PC-9 (cell line): ENCODE measurements at places on chromosomes 4 and X.

- DNase-seq = no peak
Observed at GRCh38 chr4:163201358-163201757, 34.7 kb upstream of the NAF1 start.

DNA sequence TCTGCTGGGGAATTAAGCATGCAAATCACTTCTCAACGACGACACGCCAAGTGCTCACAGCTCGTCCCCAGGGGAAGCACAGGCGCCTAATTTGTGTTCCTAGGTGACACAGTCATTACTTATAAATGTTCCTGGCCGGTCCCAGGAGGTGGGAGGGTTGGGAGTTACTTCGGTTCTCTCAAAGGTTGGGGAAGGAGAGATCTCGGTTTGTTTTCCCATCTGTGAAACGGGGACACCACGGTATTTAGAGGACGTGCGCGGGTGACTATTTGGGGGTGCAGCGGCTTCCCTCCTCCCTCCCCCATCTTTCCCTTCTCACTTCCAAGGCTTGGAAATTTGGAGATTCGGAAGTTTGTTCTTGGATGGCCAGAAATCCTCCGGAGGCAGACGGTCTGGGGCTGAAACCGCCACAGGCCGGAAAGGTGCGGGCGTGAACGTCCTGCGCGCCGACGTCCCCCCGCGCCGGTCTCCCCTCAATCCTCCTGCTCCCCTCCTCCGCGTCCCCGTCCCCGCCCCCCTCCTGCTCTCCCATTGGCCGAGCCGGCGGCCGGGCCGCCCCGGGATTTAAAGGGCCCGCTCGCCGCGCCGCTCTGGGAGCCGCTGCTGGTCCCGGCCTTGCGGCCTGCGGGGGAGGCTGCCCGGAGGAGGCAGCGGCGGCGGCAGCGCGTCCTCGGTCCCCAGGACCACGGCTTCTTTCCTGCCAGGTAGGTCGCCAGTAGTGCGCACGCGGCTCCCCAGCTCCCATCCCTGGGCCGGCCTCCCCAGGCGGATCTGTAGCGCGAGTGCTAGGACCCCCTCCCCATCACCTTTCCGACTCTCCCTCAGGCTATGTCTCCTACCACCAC is at the start of gene PORCN:
TSS of gene PORCN (plus strand) at position 593 of the 845 bp plus-strand sequence. CDS start 829 bp downstream, outside the sequence.
- DNase-seq = peak; percentile 63

- no peak for DNase-seq
Observed at GRCh38 chr4:168360271-168360670, 41.7 kb upstream of the DDX60 start.

GRCh38 chr4:98352396-98352795 is 91.2 kb downstream of the RAP1GDS1 start:
- no peak for DNase-seq

- DNase-seq = no peak
Observed at GRCh38 chrX:77434962-77435361, 12.2 kb upstream of the FGF16 start.

DNA sequence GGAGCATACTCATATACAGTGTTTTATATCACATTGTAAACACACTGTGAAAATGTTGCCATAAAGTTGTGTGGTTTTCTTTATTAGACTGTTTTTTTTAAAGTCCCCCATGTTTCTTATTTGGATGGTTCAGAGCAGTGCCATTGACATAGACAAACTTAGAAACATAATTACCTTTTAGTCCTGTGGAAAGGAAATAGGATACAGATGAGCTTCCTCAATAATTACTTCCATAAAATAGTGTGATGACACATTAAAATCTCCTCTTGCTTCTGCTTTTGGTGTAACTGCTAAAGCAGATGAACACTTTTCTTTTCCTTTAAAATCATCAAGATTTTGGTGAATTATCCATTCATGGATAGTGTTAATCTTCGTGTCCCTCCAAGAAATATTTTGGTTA is 52.9 kb upstream of the LIMCH1 start:
- no peak for DNase-seq

DNA sequence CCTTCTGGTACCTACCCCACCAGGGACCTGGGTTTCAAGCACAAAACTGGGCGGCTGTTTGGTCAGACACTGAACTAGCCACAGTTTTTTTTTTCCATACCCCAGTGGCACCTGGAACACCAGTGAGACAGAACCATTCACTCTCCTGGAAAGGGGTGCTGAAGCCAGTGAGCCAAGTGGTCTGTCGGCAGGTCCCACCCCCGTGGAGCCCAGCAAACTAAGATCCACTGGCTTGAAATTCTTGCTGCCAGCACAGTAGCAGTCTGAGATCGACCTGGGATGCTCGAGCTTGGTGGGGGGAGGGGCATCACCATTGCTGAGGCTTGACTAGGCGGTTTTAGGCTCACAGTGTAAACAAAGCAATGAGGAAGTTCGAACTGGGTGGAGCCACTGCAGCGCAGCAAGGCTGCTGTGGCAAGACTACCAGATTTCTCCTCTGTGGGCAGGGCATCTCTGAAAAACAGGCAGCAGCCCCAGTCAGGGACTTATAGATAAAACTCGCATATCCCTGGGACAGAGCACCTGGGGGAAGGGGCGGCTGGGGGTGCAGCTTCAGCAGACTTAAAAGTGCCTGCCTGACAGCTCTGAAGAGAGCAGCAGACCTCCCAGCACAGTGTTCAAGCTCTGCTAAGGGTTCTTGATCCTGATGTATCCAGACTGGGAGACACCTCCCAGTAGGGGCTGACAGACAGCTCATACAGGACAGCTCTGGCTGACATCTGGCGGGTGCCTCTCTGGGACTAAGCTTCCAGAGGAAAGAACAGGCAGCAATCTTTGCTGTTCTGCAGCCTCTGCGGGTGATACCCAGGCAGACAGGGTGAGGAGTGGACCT is 223.0 kb downstream of the COX18 start:
- peak; percentile 50 for DNase-seq

DNA sequence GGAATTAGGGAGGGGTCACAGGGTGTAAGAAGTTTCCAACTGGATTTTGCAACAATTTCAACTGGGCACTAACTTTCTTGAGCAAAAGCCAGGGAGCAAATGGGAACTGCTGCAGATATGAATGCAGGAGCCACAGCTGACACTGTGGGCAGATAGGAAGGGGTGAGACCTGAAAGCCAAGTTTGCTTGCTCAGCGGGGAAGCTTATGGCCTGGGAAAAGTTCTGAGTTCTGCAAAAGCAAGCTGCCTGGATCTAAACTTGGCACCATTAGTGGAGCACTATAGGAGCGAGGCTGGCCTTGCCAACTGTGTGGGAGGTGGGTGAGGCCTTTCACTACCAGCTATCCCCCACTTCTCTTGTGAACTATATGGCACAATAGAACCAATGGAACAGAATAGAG is 11.1 kb downstream of the CYSLTR1 start:
- no peak for DNase-seq

GRCh38 chrX:154409222-154409871 is at the start of gene DNASE1L1:
DNASE1L1 (minus strand) TSS chrX:154409254; CDS start chrX:154405568, 3,686 bp downstream.
- DNase-seq = peak; percentile 84

DNA sequence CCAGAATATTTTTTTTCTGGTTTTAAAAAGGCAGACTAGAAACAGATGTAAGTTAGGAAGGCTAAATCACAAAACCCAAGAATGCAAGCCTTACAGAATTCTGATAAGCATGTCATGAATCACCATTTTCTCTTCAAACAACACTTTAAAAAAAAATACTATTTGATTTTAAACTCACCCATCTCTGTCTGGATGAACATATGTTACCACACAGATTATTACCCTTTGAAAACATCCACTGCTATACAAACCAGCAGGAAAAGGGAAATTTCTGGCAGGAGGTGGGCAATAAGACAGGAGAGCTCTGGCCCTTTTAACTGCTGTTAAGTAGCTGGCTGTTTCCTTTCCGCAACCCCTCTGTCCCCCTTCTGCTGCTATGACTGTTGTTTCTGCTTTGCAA is 317.7 kb upstream of the NOCT start:
- DNase-seq = no peak

GRCh38 chrX:32514986-32515385 is 696.4 kb downstream of the DMD start:
- no peak for DNase-seq

DNA sequence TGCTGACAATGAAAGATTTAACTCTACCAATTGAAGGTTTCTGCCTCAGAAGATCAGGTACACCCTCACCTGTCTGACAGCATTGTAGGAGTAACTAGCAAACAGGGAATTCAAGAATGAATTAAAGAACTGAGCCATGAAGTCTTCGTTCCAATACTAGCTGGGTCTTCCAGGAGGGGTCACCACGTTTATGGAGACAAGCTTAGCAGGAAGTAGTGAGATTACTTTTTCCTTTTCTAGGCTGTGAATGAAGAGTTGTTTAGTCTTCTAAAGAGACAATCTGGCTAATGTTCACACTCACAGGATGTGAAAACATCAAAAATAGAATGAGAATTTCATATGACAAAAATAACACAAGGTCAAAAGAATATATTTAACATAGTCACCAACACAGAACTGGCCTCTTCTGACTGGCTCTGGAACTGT is 54.9 kb downstream of the REELD1 start:
- no peak for DNase-seq

DNA sequence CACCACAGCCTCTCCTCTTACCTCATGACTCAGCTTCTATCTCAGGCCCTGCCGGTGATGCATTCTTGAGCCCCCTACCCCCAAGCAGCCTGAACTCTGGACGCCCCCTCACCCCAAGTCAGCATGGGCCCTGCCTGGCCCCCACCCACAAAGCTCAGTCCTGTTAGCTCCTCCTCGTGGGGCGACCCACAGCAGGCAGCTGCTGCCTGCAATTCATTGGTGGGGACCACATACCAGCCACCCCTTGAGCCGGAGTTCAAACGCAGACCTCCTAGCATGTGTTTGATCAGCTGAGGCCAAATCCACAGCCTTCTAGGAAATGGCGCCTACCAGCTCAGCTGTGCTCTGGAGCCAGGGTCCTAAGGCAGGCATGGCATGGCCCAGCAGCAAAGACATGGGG is 111.8 kb downstream of the EFNB1 start:
- DNase-seq = no peak

DNA sequence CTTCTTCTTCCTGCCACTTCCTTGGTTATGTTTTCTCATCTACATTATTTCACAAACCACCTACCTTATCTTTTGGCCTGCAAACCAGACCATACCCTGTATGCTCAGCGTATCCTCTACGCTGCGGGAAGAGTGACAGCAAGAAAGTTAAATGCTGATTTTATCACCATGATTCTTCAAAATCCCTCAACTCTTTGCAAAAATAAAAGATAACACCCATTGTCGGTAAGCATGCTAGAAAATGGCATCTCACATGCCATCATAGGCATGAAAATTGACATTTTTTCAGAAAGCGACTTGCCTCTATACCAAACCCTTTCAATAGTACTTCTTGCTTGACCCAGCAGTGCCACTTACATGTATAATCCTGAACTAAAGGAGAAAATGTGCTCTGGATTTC is 102.0 kb downstream of the HPGD start:
- DNase-seq = no peak

DNA sequence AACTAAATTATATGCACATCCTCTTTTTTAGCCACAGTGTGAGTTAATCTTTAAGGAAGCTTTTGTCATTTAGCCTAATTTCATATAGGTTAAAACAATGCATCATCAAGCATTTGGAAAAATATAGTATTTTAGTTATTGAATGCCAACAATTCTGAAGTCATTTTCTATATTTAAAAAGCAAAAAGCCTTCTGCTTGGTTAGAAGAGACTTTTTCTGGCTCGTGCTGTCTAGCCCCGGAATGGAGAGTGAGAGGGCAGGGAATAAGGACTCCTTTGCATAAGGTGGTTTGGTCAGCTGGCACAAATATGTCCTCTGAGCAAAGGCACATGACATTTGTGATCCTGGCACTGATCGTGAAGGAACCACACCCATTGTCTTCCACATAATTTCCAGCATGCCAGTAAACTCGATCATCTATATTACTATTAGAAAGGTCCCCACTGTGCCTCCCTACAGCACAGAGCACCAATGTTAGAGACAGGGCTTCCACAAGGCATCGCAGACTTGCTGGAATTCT is 393.7 kb upstream of the INTU start:
- no peak for DNase-seq

GRCh38 chrX:155998761-155999510 is 1.4 kb downstream of the IL9R start:
- no peak for DNase-seq

- DNase-seq = no peak
Observed at GRCh38 chr4:1653776-1654175, 30.3 kb downstream of the FAM53A start.

DNA sequence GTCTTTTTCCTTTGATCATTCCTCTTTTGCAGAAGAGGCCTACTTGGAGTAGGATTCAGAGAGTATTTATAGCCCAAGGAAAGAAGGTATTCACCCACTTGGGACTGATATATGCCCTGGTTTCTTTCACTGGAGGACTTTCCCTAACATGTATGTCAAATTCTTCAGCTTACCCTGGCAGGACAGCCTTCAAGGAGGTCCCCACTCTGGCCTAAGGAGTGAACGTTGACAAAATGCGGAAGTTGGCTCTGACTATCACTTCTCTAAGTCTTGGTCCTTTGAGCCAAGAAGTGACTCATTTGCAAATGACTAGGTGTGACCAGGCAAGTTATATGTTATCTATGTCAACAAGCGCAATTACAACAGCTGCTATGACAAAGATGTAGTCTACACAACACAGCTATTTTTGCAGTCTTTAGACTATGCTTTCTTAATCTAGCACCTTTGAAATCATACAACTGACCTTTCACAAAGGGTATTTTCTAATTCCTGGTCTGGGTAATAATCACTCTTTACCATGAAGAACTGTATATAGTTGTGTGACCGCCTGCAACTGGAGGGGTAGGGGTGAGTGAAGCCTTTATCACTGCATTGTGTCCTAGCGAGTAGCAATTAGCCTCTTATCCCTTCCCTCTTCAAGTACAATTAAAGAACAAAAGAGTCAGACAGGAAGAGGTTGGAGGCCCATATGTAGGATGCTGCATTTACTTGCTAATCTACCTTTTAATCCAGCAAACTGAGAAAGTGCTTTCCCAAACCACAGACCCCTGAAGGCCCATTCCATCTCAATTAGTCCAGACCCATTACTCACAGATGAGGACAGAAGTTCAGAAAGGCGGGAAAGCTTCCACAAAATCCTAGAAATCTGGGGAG is 50.1 kb downstream of the RASGEF1B start:
- peak; percentile 39 for DNase-seq

DNA sequence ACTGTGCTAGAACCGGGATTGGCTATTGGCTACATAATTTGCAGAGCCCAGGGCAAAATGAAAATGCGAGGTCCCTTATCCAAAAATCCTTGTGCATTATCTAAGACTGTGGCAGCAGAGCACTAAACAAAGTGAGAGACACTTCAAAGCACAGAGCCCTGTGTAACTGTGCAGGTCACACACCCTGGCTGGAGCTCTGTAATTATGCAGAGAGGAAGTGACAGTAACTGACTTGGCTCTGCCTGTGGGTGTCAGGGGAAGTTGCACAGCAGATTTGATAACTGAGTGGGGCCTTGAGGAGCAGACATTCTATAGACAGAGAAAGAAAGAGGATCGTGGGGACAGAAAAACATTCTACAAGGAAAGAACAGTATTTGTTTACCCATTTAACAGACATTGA is 173.5 kb upstream of the FMR1 start:
- DNase-seq = no peak

DNA sequence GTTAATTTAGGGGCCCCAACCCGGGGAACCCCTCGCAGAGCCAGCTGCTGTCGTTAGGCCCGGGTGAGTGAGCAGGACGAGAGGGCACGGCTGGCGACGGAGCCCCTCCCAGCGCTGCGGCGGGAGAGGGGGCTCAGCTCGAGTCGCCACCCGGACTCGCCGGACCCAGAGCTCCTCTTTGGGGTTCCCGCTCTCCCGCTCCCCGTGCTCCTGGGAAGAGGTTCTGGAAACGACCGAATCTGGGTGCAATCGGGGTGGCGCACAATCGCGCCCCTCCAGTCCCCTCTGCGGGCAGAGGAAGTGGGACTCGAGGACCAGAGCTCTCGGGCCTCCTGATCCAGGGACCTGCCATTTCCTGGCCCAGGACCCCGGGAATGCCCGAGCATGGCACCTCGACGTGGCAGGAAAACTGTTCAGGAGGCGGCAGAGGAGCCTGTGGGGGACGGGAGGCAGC is 37.3 kb upstream of the ARAF start:
- DNase-seq = no peak
